ENCODE measurements at places on chromosomes 13 and 19.
A peak's percentile ranks its signal among the peaks of the same experiment; 100 is the strongest.

DNA sequence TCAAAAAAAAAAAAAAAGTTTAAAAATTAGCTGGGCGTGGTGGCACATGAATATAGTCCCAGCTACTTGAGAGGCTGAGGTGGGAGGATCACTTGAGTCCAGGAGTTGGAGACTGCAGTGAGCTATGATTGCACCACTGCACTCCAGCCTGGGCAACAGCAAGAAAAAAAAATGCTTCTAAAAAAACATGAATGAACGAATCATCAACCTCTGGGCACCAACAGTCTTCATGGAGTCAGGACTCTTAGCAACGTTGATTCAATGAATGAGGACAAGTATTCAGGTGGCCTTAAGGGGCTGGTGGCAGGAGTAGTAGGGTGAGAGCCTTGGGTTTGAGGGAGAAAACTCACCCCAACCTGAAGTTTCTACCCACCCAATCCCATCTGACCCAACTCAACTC, 20.6 kb upstream of the OLFM2 start:
- peak; percentile 34 for DNase-seq

DNA sequence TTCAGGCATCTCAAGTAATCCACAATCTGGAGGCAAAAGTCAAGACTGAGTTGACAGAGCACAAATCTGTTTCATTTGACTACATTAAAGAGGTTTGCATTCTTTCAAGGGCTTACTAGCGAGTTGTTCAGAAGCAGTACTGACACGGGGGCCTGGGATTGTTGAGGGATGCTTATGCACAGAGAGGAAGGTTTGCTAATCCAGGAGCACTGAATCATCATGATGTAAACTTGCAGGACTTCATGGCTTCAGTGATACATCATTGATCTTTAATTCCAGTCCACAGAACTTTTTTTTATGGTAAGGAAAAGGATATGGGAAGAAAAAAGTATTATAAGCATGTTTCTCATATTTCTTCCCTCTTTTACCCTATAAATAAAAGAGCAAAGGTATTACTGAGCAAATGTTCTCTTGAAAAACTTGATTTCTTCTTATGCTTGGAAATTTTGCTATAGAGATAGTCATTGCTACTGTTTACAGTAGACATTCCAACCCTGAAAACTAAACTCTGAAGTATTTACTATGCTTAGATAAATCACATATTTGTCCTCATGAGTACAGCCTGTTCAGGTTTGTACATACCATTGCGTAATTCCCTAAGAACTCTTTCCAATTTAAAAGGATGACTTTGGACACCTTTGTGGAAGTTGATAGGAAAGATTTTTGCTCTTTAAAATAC, 65.8 kb upstream of the KPNA3 start:
- DNase-seq: peak; percentile 93

GRCh38 chr19:33245948-33246708, 20.5 kb upstream of the SLC7A10 start:
- DNase-seq: no peak

GRCh38 chr13:32164622-32165268, 133.2 kb downstream of the FRY start:
- peak; percentile 62 for DNase-seq

DNA sequence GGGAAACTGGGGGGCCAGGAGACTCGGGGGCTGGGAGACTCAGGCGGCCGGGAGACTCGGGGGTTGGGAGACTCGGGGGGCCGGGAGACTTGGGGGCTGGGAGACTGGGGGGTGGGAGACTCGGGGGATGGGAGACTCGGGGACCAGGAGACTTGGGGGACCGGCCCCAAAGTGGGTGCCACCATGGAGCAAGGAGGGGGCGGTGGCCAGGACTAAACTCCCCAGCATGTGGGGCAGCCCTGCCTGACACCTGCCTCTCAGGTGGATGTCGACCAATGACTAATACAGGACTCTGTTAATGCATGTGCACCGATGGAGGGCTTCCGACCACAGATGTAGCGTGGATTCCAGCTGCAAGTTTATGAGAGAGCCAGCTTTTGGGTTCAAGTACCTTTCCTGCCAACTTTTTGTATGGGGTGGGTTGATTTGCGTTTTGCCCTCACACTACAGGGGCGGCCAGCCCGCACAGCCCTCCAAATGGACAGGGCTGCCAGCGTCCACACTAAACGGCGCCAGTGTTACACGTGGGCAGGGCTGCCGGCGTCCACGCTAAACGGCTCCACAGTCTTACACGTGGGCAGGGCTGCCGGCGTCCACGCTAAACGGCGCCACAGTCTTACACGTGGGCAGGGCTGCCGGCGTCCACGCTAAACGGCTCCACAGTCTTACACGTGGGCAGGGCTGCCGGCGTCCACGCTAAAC, 62.2 kb downstream of the RASA3 start:
- DNase-seq: no peak

DNA sequence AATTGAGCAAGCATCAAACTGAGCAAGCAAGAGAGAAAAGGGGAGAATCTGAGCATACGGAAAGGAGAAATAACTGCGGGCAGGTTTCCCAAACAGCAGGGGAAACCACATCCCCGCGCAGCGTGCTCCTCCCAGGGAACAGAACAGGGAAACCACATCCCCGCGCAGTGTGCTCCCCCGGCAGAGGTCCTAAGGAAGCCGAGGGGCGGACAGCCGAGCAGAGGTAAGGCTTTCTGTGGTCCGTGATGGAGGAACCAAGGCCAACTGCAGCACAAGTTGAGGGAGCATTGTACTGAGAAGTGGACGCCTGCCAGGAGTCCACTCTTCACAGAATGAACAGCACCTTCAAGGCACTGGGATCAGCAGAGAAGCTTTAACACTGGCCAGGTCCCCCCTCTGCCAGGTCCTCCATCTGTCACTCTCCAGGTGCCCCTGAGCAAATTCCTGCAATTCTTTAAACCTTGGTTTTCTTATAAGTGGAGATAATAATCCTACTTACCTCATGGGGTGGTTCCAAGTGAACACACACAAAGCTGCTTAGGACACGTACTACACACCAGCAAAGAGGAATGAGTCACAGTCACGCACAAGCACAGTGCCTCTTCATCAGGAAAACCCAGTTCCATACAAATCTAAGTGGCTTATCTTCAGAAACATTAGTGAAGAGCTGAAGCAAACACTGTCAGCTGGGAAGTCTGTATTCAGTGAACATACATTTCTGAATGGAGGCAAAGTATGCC, 23.0 kb upstream of the LAMP1 start:
- DNase-seq: peak; percentile 29

DNA sequence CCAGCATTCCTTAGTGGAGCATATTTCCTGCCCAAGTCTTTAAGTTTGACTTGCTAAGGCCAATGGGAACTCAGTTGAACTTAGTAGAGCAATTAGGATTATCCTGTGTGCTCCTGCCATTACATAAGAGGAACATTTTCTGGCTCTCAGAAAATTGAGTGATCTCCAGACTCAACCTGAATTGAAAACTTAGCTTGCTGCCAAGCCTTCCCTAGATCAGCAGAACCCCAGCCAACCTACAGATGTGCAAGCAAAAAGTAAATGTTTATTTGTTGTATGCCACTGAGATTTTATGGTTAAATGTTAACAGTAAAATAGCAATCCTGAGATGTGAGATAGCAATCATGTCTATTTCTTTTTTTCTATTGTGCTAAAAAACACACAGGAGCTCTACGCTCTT, 350.9 kb downstream of the OLFM4 start:
- no peak for DNase-seq
